Activated CD4-positive, CD25-positive, alpha-beta regulatory T cell treated with anti-CD3 and anti-CD28 coated beads, Interleukin-2, amount 50 U/mL, for 16 hours (primary cell): ENCODE measurements at places on chromosomes 13 and 19.

DNA sequence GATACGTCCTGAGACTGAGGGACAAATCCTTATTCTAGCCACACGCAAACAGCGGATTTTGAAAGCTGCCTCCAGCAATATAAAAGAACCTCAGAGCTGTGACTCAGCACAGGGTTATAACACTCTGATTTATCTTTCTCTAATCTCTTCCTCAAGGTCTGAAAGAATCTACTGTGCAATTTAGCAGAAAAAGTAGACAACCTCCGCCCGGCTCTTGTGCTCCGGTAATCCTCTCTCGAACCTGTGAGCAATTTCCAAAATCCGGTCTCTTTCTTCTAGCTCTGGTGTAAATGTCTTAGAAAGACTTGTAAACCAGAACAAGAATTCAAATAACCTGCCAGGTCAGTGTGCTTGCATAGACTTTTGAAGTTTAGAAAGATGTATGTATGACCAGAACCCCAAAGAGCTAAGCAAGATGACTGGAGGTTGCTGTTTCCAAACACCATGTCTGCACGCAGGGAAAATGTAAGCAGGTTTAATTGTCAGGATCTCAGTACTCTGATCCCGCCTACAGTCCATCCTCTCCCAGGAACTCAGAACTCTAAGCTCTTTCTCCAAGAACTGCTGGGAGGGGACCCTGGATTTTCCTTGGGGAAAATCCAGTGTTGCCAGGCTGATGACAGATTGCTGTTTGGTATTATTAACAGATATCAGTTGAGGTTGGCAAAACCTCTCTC, 338.1 kb downstream of the RFC3 start:
- no peak for DNase-seq

DNA sequence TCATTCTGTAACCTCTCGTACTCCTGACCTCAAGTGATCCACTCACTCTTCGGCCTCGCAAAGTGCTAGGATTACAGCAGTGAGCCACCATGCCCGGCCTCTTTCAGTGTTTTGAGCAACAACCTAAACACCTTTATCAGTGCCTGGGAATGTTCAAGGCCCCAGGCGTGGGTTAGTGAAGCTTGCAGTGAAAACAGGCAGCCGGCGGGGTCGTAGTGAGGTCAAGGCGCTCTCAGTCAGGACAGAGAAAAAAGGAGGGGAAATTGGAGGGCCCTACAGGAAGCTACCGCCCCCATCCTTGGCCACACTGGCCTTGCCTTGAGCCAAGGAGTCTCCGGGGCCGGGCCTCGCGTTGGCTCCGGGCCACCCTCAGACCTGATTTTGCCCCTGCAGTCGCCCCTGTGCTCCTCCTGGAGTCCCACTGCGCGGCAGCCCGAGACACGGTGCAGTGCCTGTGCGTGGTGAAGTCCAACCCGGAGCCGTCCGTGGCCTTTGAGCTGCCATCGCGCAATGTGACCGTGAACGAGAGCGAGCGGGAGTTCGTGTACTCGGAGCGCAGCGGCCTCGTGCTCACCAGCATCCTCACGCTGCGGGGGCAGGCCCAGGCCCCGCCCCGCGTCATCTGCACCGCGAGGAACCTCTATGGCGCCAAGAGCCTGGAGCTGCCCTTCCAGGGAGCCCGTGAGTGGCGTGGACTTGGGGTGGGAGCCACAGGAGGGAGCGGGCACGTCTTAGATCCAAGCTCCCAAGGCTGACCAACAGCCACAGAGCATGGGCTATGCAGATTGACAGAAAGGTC, 17.7 kb downstream of the MAG start:
- no peak for DNase-seq

GRCh38 chr13:33524086-33524485, 238.5 kb upstream of the STARD13 start:
- no peak for DNase-seq

DNA sequence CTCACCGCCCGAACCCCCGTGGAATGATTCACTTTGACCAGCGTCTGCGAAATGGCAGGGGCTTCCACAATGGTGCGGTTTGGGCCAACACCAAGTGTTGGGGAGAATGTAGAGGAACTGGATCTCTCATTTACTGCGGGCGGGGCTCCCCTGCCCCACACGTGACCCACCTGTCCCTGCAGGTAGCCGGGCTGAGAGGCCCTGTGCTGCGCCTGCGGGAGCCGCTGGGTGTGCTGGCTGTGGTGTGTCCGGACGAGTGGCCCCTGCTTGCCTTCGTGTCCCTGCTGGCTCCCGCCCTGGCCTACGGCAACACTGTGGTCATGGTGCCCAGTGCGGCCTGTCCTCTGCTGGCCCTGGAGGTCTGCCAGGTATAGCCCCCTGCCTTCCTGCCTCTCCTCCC, 5.8 kb upstream of the FLT3LG start:
- DNase-seq = no peak

GRCh38 chr19:1094655-1094977, 559 bp downstream of the POLR2E start:
- no peak for DNase-seq

DNA sequence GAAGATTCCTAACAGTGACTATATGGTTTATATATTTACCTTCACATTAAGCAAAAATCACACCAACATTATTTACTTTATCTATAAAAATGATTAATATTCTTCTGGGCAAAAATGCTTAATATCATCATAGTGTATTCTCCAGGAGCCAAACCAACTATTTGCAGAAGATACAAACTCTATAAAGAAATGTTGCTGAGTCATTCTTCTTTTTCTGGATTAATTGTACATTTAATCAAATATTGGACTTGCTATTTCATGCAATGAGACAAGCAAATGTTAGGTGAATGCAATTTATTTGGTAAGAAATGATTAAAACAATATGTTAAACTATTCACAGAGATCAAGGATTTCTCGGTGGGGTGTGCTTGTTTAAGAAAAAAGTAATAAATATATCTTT, 1075.8 kb downstream of the PCDH9 start:
- DNase-seq = no peak

GRCh38 chr19:45311621-45312020, 11.1 kb downstream of the CKM start:
- no peak for DNase-seq

DNA sequence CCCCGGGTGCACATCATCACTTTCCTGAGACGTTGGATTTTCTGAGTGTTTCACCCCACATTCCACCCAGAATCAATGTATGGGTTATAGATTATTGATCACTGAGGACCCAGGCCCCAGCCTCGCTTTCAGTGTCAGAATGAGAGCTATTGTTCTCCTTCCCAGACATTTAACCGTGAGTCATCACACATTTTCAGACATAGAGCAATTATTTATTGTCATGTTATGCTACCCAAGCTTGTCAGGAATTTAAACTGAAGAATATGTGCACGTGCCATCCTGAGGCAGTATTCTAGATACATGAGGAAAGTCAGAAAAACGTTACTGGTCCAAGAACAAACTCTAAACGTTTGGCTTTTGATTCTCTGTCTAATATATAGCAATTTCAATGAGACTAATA, 276.6 kb upstream of the ZNF507 start:
- no peak for DNase-seq

- no peak for DNase-seq
Observed at GRCh38 chr13:108495646-108496361, 133.6 kb upstream of the MYO16 start.

DNA sequence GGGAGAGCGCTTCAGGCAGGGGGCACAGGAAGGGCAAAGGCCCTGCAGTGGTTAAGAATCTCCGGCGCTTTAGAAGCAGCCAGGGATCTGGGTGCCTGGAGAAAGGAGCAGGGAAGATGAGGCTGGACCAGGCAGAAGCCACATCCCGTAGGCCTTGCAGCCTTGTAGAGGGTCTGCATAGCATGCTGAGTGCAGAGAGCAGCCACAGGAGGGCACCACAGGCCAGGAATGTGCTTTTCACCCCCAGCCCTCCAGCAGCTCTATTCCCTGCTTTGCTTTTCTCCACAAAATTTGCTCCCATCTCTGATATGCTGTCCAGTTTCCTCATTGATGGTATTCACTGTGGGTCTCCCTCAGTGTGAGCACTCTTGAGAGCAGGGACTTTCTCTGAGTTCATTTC, 5.7 kb downstream of the WDR62 start:
- no peak for DNase-seq

GRCh38 chr13:37716420-37717195, 118.0 kb upstream of the POSTN start:
- DNase-seq = no peak

DNA sequence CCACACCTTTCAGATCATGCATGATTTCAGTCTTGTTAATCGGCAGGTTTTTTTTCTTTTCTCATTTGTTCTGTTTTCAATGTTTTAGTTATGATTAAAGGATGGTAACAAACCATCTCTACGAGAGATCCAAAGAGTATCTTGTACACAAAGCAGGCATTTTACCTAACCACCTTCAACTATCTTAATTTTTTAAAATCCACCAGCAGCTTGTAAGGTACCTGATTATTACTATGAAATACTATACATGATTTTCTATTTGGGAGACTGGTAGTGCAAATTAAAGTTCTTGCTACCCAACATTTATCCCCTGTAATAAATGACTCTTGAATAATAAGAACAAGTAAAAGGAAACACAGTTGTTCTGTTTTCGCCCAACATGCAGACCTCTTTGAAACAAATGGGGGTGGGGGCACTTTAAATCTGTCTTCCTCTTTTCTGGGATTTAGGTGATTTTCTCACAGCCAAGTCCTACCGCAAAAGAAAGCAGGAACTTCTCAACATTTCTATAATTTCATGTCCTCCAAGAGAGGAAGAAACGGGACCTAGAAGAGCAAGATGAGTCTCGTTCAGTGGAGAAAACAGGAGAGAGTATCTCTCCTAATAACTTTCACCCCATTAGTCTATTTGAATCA, 3.6 kb downstream of the POU4F1 start:
- no peak for DNase-seq

GRCh38 chr19:43739439-43740235, 15.1 kb downstream of the SMG9 start:
- no peak for DNase-seq

- DNase-seq = no peak
Observed at GRCh38 chr13:42056146-42056545, 7.7 kb downstream of the DGKH start.

- DNase-seq = no peak
Observed at GRCh38 chr13:40863723-40864122, 74.3 kb downstream of the SLC25A15 start.

- DNase-seq = no peak
Observed at GRCh38 chr13:19645000-19645399, 11.5 kb downstream of the MPHOSPH8 start.

DNA sequence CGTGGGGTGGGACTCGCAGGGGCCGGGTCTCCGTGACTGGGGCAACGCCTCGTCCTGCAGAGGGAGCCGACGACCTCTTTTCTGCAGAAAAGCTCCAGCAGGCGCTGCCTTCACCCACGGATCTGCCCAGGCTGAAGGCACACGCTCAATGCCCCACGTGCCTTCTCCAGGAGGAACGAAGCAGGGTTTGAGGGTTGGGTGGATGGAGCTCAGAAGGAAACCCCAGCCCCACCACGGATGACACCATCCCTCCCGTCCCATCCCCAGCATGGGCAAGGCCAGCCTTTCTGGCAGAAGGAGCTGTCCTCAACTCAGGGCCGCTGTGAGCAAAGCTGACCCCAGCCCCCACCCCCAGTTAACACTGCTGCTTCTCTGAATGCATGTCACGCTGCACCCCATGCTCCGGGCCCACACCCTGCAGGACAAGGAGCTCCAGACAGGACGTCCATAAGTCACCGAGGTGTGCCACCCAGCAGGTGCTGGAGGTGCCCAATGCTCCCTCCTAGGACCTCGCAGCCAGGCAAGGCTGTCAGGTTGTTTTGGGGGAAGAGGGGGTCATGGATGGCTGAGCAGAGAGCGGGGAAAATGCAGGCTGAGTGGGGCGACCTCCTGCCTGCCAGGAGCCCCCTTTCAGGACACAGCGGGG, 7.4 kb downstream of the C19orf25 start:
- DNase-seq = no peak

- no peak for DNase-seq
Observed at GRCh38 chr19:47124937-47125668, 5.5 kb upstream of the SAE1 start.

DNA sequence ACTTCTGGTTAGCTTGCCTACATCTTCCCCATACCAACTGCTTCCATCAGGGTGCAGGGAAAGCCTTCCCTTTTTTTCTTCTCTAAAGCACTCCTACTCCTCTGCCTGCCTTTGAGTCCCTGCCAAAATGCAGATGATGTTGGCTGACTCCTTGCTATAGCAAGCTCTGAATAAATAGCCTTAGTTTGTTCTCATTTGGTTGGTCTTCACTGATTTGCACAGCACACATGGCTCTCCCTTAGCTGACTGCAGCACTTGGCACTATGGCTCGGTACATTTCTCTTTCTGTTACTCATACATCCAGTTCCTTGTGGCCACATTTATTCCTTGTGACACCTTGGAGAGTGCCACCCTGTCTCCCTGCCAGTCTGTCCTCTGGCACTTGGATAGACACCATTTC, 249.8 kb downstream of the DCLK1 start:
- DNase-seq = no peak

GRCh38 chr19:45865269-45865948, 1.3 kb downstream of the FOXA3 start:
- no peak for DNase-seq

GRCh38 chr19:30228835-30229524, 143.2 kb upstream of the ZNF536 start:
- no peak for DNase-seq

GRCh38 chr19:38352611-38353010, 17.0 kb downstream of the CATSPERG start:
- no peak for DNase-seq

- no peak for DNase-seq
Observed at GRCh38 chr19:45524575-45525129, 17.4 kb downstream of the VASP start.

DNA sequence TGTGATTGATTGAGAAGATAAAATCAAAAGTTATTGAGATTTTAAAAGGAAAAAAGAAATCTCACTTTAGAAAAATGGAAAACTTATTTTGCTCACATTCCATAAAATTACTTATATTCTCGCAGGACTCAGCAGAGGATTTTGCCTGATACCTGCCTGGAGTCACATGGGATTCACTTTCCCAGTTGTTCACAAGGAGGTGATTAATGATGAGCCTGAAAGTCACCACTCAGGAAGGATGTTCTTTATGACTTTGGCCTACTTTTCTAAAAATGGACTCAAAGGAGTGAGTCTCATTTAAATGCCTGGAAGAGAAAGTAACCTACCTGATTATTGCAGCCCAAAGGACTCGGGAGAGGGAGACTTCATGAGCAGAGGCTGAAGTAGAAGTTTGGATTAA, 34.5 kb upstream of the FAM216B start:
- no peak for DNase-seq

GRCh38 chr19:35290381-35291127, 1.4 kb upstream of the MAG start:
- DNase-seq = no peak

GRCh38 chr19:10474962-10475451, 28.1 kb downstream of the KEAP1 start:
- DNase-seq = no peak

DNA sequence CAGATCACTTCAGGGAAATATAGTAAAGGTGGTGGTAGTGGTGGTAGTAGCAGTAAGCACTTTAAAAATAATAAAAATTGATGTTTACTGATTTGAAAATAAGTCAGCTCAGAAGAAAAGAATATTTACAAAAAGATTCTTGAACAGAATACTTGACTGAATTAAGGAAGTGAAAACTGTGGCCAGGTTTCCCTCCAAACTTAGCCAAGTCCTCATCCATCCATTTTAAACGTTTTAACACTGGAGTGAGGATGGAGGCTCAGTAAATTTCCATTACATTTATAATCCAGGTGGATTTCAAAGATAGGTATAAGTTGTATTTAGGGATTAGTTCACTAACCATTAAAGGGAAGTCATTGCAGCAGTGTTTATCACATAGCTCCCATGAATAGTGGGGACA, 221.5 kb downstream of the RGCC start:
- DNase-seq = no peak

- DNase-seq = no peak
Observed at GRCh38 chr13:44112700-44113329, 233.1 kb downstream of the LACC1 start.
